ENCODE measurements at places on chromosomes 11 and 22.

- DNase-seq: no peak
Measured at GRCh38 chr11:120995184-120995583, 28.7 kb upstream of the TBCEL start.

GRCh38 chr22:26724414-26724813 is 67.0 kb downstream of the MIAT start:
- DNase-seq: no peak

DNA sequence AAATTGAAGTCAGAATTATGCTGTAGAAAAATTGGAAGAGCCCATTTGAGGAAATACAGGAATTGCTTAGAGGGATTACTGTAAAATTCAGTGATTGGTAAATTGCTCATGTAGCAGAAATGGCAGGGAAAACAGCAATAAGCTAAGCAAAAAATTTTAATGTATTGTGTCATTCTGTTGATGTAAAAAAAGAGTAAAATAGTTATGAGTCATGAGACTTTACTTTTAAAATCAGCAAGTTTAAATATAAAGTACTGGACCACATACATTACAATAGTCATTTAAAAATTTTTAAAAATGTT is 10.4 kb downstream of the PDHX start:
- no peak for DNase-seq

GRCh38 chr11:69494851-69495250 is 13.4 kb downstream of the LINC01488 start:
- DNase-seq: no peak

- DNase-seq: no peak
Measured at GRCh38 chr22:30640361-30640760, 4.8 kb downstream of the SLC35E4 start.

DNA sequence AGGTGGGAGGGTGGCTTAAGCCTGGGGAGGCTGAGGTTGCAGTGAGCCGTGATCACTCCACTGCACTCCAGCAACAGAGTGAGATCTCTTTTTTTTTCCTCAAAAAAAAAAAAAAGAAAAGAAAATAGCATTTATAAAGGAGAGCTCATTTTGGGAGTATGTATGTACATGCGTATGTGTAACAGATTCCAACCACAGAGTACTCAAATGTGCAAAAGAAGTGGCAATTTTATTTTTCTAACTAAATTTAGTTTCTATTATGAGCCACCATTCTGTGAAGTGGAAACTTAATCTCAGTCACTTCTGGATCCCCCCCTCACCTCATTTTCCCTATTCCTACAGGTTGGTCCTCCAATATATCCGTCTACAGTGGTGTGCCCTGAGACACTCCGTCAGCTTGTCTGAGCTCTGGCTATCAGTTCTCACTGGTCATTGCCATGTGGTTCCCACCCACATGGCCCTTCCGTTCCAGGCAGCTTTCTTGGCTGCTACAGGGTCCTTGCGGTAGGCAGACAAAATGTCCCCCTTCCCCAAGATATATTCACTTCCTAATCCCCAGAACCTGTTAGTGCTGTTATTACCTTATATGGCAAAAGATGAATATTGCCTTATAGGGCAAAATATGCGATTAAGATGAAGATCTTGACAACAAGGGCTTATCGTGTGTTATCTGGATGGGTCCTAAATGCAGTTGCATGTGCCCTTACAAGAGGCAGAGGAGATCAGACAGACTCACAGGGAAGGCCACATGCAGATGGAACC is 35.8 kb upstream of the TSKU start:
- DNase-seq: no peak

DNA sequence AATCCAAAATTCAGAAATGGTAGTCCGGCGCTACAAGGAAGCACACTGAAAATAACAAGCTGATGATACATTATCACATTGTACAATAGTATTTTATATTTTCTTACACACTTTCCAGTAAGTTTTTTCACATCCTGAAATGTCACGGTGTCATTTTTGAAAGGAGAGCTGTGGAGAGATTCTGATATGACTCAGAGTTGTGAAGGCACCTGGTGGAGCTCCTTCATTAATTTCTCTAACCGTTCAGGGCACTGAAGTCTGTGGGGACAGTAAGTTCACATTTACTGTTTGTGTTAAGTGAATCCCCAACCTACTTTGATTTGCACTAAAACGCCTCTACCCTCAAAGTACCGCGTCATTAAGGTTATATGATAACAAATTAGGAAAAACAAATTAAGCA is 13.3 kb downstream of the LDHAL6A start:
- DNase-seq: no peak

GRCh38 chr22:29302402-29302680 is 4.1 kb upstream of the GAS2L1 start:
- no peak for DNase-seq

- no peak for DNase-seq
Measured at GRCh38 chr11:127601578-127601977, 601.0 kb upstream of the KIRREL3 start.

Data from activated gamma-delta T cell treated with Interleukin-2 at 50 U/mL for 16 hours (primary cell).